ENCODE measurements at places on chromosomes 16 and 17.

DNA sequence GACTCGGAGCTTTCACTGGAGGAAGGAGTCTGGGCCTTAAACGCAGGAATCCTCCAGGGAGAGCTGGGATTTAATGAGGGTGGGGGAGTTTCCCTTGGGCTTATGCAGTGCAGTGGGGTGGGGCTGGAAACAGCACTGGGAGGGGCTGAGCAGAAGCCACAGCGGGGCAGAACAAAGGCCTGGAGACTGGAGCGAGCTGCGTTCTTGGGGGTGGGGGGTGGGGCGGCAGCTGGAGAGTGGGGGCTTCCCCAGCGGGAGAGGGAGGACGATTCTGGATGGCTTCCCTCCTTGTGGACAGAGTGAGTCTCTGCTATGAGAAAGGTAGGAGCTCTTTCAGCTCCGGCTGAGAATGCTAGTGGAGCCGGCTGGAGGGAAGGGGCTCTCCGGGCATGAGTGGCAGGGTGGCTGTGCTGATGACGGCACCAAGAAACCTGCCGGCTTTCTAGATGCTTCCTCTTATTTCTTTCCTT, 406.0 kb downstream of the SEC14L1 start:
- DNase-seq: no peak

DNA sequence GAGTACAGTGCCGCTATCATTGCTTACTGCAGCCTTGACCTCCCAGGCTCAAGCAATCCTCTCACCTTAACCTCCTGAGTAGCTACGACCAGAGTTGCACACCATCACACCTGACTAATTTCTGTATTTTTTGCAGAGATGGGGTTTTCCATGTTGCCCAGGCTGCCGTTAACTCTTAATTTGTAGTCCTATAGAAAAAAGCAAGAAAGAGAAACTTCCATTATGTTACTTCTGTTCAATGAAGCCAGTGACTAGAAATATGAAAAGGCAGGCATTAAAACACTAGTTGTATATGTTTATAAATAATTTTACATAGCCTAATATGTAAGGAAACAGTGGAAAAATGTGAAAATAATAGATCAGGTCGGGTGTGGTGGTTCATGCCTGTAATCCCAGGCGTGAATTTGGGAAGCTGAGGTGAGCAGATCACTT, 9.7 kb downstream of the RAD51C start:
- DNase-seq: no peak

- DNase-seq: no peak
Observed at GRCh38 chr16:2990891-2991290, 10.6 kb upstream of the PKMYT1 start.

GRCh38 chr16:28820016-28820415, 2.8 kb upstream of the ATXN2L start:
- no peak for DNase-seq
